ENCODE measurements at places on chromosomes 2 and 18.
A peak's percentile ranks its signal among the peaks of the same experiment; 100 is the strongest.

DNA sequence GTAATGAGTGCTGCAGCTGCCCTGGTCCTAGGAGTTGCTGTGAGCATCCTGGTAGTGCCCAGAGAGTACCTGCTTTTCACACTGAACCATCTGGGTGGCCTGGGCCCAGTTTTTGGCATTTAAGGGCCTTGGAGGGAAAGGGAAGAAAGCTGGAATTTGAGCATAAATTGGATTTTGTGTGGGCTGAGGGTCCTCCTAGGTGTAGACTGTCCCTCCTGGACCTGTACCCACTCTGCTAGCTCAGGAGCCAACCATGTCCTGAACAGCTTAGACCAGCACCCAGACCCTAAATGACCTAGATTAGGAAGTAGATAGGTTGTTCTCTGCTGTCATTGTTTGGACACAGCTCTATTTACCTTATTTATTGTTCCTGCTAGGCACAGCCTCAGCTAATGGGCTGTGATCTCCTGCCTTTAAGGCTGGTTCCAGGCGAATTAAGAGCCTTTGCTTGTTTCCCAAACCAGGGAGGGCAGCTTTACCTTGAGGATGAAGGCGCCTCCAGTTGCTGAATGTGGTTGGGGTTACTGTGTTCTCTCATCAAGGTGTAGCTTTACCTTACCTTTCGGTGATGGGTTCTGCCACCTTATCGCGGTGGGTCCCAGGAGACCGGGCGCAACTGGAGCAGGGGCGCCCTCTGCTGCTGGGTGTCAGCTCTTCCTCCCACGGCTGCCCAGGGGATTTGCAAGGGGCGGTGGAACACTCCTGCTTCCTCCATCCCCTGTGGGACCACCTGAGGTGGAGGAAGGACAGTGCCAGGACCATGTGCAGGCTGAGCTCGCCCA is 34.4 kb downstream of the ITGA6 start:
- peak; percentile 83 for DNase-seq

- DNase-seq = no peak
Measured at GRCh38 chr2:88265352-88266303, 95.5 kb downstream of the THNSL2 start.

- DNase-seq = no peak
Measured at GRCh38 chr2:102436323-102436722, 13.4 kb downstream of the IL18RAP start.

- DNase-seq = no peak
Measured at GRCh38 chr2:219688560-219689445, 61.4 kb downstream of the SLC4A3 start.

DNA sequence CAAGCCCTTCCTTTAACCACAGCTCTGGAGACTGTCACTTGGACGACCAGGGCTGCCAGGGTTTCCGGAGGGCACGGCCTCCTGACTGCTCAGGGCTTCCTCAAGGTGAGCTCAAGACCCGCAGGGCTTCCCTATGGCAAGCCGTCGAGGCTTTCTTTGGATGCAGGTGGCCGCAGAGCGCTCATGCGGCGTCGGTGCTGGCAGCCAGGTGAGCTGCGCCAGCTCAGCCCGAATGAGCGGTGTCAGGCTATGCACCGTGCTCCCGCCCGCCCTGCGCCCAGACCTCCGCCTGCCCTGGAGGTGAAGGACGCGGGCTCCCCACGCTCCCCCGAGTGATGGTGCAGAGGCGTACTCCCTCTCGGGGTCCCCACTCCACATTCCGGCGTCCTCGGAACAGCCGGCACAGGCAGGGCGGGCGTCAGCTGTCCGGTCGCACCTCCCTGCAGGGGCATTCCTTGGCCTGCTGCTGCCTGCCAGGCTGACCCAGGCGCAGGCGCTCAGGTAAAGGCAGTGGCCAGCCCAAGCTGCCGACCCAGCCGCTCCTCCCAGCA is 20.8 kb upstream of the TUBB6 start:
- no peak for DNase-seq

- DNase-seq = no peak
Measured at GRCh38 chr2:215022418-215022817, 116.0 kb downstream of the ABCA12 start.

- no peak for DNase-seq
Measured at GRCh38 chr18:15005313-15006130, 257.6 kb downstream of the ANKRD30B start.

DNA sequence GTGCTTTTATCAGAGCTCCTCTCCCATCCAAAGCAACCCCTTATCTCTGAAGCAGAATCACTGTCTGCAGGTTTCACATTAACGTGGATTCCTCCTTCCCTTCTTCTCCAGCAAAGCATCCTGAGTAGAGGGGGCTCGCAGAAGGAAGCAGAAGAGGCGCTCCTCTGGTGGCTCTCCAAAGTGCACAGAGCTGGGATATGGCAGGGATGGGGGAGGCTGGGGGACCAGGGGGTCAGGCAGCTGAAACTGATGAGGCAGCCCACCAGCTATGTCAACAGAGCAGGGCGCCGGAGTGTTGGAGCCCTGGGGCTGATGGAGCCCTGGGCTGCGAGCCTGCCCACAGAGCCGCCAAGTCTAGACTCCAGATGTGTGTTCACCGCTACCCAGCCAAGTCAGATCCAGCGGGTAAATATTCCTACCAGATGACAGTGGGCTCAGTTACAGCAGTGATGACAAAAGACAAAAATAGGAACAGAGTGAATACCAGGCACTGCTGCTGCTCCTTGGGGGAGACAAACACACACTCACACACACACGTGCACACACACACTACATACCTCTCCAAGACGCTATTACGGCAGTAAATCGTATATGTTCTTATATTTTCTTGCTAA is 678.3 kb upstream of the ID2 start:
- DNase-seq = no peak

DNA sequence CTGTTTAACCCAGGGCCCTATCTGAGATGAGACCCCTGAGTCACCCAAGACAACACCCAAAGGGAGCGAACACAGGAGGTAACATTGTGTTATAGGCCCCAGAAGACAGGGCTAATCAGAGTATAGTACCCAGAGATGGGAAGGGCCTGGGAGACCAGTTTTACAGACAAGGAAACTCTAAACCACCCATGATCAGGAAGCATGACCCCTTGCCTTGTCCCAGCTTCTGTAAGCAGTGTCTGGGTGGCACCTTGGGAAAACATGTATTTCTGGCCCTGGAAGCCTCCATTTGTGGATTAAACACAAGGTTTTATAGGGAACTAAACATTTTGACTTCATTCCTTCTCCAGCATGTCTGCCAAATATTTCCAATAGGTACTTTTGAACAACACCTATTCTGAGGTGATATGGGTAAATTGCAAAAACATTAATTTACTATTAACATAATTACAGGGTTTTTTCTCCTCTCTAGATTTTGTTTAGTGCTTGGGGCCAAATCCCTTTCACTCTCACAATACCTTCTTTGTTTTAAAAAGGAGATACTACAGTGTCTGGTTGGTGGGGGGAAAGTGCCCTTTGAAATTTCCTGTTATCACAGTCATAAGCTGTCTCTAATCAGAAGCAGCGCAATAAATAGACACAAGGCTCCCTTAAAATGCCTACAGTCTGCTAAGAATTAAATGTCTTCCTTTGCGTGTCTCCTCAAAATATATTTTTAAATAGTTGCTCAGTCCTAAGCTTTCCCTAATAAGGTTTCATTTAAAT is 341.1 kb downstream of the BCL11A start:
- DNase-seq = no peak

DNA sequence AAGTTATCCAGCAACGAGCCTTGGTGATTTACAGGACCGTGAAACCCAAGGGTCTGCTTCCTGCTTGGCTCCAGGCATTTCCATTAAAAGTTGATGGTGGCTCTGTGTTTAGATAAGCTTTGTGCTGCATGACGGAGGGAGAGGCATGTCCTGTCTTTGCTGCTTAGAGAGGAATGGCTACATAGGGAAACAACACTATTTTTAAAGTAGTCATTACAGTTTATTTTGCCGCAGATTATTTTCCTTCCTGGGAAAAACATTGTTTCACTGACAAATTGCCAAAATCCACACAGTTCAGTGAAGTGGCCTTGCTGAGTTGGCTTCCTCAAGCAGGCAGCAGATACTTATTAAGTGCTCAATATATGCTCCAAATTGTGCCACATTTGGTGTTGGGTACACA is 98.5 kb downstream of the THSD7B start:
- DNase-seq = no peak

- no peak for DNase-seq
Measured at GRCh38 chr18:62938006-62938405, 222.7 kb downstream of the PHLPP1 start.

DNA sequence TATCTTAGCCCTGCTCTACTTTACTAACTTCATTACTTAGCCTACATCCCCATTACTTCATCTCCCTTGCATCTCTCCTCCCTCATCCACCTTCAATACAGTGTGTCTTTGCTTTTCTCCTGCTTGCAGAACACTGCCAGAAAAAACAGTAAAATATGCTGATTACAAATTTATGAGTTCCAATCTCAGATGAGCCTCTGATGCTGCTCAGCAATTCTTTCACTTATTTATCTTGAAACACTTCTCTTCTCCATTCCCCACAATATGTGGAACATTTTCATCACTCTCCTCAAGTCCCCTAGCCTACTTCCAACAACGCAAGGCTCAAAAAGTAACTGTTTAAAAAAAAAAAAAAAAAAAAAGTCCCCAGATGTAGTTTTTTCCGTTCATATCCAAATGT is 7.1 kb downstream of the VPS54 start:
- no peak for DNase-seq

DNA sequence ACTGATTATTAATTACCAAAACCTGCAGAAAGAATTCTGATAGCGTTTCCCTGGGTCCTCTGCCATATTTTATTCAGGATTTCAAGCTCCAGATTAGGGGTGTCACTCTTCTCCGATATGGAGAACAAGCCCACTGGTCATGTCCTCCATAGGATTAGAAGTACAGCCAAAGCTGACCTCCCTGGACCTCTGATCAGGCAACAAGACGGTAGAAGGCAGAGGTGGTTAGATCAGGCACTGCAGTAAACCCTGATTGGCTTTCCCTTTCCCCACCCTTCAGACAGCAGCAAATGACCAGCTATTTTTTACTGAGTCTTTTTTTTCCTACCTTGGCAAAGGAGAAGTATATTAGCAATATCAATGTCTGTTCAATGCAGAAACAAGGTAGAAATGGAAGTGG is 37.7 kb downstream of the SPC25 start:
- no peak for DNase-seq

GRCh38 chr2:134949981-134950708 is 31.5 kb downstream of the CCNT2 start:
- no peak for DNase-seq

DNA sequence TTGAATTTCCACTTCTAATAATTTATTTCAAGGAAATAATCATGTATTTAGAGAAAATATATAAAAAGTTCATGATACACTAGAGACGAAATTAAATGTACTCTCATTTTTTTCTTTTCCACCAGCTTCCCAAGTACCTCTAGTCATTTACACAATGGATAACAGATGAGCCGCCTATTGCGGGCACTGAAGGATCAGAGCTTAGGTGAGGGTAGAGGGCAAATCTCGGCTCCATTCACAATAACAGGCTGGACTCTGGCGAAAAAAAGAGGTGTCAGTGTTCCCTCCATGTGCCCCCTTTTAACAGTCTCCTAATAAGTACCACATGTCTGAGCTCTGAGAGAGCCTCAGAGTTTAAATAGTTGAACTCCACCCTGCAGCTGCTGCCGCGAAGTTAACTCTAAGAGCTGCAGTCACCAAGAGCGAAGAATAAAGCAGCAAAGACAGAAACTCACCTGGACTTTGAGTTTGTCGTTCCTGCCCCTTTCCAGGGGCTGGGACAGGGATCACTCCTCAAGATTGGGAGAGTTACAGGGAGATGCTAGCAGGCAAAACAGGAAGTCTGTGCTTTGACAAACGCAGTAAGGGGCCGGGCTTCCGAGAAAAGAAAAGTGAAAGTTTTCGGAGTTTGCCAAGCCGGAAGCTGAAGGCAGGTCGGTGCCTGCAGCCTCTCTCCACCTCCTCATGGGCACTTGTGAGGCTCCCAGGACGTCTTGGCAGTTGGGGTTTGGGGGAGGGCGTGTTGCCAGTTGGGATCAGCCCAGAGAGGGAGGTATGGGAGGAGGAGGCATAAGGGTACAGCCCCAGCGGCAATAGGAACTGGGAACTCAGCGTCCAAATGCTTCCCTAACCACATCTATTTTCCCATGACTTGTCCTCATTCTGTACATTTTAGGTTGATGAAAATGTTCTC is at the start of gene SP110:
TSS of gene SP110 (minus strand) at position 566 of the 913 bp plus-strand sequence. CDS start 3,057 bp downstream, outside the sequence.
- peak; percentile 61 for DNase-seq

DNA sequence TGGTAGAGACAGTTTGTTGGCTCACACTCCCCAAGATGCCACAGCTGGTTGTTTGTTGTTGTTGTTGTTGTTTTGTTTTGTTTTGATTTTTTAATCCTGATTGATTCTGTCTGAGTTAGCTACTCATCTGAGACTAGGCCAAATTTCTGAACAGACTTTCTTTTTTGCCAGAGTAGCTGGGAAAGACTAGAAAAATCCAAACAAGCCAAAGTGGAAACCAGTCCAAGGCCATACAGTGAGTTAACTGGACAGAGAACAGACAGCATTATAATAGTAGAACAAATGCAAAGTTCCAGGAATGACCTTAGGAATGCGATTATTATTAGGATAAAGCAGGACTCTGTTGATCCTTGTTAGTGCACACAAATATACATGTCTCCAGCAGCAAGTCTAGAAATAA is 43.8 kb upstream of the CYP26B1 start:
- no peak for DNase-seq

DNA sequence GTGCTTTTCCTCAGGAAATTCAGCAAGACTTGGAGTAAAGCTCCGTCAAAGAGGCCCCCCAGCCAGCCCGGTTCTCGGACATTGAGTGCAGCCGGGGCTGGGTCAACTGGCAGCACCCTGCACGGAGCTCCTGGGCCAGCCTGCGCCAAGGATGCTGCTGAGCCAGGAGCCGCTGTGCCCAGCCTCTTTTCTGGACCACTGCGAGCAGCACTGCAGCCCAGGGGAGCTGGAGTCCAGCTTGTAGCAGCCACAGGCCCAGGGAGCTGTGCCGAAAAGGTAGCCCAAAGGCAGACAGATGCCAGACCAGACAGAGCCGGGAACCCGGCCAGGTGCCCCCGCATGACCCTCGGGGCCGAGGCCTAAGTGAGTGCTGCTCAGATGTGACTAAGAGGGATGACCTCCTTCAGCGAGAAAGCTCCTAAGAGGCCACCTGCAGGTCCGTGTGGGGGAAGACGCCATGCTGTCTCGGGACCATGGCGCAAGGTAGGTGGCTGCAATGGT is 7.3 kb downstream of the CLHC1 start:
- DNase-seq = no peak

- peak; percentile 6 for DNase-seq
Measured at GRCh38 chr2:23658466-23658942, 268.4 kb downstream of the ATAD2B start.

DNA sequence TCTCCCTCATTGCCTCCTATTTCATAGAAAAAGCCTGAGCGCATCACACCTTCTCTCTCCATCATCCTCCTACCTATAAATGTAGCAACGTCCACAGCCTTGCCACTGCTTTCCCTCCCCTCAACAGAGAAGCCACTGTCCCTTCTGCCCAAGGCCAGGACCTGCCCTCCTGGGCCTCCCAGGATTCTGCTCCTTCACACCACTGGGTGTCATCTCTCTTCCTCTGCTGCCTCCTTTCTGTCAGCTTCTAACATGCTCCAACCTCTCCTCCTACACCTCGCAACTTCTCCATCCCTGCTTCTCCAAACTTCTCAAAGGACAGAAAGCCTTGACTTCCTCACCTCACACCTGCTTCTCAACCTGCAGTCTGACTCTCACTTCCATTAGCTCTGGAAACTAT is 21.2 kb upstream of the ME2 start:
- no peak for DNase-seq

Measured in stimulated activated CD4-positive, alpha-beta T cell treated with anti-CD3 and anti-CD28 coated beads, Interleukin-4, amount 100 ng/mL, for 4 hours (primary cell).